ENCODE measurements at places on chromosomes 16 and 17. TPM values are rescaled to one million over a fixed set of nuclear protein-coding genes. Genes with fewer than 3 reads are reported as not detected.

The SAMD14 gene
- total RNA-seq = 4.1 TPM

The MFSD6L gene
- total RNA-seq = not detected

The CDH3 gene
- 0.18 TPM for total RNA-seq

The SLC16A5 gene
- 5.0 TPM for total RNA-seq

GRCh38 chr16:57516773-57517172 is 19.6 kb downstream of the CCDC102A start:
- no peak for DNase-seq

DNA sequence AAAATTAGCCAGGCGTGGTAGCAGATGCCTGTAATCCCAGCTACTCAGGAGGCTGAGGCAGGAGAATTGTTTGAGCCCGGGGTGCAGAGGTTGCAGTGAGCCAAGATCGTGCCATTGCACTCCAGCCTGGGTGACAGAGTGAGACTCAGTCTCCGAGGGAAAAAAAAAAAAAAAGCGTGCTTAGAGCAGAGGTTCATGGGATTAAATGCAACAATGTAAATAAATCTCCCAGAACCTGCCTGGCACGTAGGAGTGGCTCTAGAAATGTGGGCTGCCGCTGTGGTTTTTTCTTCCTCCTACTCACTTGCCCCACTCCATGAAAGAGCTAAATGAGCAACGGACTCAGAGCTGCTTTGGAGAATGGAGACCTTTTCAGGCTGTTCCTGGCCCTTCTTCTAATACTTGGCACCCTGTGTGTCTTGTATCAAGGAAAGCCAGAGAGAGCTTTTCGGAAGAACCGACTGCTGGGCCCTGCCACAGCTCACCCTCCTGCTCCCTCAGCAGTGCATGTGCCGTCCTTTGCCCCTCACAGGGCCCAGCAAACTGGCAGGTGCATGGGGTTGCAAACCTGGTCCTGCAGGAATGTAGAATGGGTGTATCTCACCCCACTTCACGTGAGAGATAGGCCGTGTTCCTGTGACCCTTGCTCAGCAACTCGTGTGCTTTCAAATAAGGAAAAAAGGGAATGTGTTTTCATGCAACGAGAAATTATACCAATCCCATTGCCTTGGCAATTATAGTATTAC is 52.0 kb downstream of the LDHD start:
- DNase-seq = no peak

DNA sequence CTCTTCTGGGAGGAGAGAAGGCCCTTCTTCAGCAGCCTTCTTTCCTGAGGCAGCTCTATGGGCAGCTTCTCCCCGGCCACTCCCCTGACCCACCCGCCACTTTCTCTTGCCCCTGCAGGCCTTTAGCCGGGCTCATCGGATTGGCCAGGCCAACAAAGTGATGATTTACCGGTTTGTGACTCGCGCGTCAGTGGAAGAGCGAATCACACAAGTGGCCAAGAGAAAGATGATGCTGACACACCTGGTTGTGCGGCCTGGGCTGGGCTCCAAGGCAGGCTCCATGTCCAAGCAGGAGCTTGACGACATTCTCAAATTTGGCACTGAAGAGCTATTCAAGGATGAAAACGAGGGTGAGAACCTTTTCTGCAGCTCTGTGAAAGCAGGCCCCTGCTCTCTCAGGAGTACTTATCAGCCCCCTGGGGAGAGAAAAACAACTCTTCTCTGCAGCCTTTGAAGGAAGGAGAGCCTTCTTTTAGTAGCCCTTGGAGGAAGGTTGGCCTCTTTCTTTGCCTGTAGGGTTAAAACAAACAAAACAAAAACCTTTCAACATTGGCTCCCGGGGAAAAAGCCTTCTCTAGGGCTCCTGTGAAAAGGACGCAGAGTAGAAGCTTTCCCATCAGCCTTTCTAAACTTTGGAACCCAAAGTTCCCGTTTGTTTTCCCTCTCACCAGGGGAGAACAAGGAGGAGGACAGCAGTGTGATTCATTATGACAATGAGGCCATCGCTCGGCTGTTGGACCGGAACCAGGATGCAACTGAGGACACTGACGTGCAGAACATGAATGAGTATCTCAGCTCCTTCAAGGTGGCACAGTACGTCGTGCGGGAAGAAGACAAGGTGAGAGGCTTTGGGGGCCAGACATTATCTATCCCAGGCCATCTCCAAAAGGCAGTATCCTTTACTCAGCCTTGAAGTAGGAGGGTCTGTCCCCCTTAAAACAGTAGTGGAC is 12.7 kb downstream of the RNF227 start:
- no peak for DNase-seq

- no peak for DNase-seq
Observed at GRCh38 chr17:73255671-73256181, 6.0 kb downstream of the CPSF4L start.

GRCh38 chr16:62033065-62033464 is 3.2 kb downstream of the CDH8 start:
- no peak for DNase-seq

DNA sequence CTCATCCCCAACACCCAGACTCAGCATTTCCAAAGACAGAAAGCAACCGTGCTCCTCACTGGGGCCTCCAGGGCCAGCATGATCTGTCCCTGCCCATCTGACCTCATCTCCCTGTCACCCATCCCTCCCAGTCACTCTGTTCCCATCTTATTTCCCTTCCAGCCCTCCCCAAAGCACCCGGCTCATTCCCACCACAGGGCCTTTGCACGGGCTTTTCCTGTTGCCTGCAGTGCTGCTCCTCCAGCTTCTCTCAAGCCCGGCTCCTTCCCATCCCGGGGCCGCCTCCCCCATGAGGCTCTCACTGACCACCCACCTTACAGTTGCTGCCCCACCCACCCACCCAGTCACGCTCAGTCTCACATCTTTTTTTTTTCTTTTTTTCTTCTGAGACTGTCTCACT is 54.8 kb downstream of the RMI2 start:
- DNase-seq = no peak
